Left colon (tissue), 2 donors: ENCODE measurements at places on chromosomes 1 and 21.

DNA sequence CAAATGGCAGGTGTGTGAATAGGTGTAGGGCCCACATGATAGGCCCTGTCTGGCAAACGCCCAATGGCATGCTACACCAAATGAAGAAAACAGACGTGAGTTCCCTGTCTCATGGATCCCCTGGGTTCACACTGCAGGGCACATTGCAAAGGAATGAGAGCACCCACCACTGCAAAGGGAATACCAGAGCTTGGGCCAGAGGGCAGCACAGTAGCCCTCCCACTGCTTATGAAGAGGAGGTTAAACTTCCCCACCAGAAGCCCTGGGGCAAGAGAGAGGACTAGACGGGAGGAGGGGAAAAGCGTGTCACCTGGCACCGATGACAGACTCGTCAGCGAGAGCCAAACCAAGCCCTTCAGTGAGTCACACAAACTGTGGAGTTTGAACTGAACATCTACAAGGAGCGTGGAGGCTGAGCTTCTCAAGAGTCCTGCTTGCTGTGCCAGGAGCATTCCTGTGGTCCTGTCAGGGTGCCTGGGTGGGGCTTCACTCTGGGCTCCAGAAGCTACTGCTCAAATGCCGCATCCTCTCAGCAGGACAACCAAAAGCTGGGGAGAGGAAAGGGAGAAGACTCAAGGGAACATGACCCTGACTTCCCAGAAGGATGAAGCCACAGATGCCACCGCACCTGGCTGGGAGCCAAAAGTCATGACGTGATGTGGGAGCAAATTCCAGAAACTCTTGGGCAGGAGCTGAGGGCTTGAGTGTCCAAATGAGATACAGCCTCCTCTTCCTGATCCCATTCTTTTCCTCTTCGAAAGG lies 61.1 kb downstream of the TOMM20 start:
- DNase-seq, result peak; percentile 82

- DNase-seq, result no peak
Measured at GRCh38 chr1:204728456-204728855, 42.9 kb upstream of the LRRN2 start.

GRCh38 chr21:45578176-45578801 lies 36.0 kb upstream of the SLC19A1 start:
- no peak for DNase-seq

DNA sequence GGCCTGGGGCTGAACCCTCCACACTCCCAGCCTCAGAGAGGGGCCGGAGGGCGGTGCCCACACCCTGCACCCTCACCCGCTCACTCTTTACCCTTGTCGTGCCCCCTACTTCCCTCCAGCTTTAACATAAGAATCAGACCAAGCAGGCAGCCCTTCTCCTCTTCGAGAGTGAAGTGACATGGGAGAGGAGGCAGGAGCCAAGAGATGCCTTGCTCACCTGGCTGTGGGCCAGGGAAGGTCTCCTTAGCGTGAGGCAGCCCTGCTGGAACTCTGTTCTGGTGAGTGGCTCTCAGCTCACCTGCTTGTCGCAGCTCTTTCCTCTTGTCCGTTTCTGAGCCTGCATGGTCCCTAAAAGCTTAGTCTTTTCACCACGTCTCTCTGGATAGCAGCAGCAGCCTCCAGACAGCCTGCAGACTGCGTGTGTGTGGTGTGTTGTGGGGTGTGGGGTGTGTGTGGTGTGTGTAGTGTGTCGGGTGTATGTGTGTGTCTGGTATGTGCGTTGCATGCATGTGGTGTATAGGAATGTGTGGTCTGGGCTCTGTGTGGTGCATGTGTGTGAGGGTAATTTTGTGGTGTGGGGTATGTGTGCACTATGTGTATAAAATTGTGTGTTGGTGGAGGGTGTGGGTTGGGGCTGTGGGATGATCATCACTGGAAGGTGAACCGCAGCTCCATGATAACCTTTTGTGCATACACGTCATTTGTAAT lies 86.7 kb downstream of the CCDC185 start:
- no peak for DNase-seq

DNA sequence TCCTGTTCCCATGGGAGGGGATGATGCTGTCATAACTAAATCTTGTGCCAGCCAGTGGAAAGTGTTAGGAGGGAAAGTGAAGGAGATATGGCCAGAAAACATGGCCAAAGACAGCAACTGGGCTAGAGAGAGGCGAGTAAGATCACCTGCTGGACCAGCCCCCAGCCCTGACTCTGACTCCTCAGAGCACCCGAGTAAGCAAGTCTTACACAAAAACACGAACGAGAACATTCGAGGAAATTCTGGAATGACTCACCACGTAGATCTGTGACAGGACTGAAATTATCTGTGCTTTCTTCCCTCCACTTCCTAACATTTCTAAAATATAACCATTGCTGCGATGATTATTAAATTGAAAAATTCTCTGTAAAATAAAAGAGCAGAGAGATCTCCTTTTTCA lies 9.2 kb downstream of the ZNF496 start:
- DNase-seq, result no peak

DNA sequence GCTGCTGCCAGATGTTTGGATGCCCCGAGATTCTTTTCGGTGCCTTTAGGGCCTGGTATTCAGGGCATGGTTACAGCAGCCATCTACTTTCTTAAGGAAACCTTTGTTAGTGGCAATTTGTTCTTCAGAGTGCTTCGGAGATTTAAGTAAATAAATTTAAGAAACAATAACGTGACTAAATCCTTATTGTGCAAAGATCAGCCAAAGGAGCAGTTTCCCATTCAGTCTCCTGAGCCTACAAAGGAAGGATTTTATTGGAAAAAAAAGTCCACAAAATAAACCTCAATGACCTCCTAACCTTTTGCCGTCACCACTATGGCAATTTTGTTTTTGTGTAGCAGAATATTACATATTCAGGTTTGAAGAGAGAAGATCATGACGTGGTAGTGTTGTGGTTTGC lies 231.1 kb downstream of the PBX1 start:
- DNase-seq, result no peak

DNA sequence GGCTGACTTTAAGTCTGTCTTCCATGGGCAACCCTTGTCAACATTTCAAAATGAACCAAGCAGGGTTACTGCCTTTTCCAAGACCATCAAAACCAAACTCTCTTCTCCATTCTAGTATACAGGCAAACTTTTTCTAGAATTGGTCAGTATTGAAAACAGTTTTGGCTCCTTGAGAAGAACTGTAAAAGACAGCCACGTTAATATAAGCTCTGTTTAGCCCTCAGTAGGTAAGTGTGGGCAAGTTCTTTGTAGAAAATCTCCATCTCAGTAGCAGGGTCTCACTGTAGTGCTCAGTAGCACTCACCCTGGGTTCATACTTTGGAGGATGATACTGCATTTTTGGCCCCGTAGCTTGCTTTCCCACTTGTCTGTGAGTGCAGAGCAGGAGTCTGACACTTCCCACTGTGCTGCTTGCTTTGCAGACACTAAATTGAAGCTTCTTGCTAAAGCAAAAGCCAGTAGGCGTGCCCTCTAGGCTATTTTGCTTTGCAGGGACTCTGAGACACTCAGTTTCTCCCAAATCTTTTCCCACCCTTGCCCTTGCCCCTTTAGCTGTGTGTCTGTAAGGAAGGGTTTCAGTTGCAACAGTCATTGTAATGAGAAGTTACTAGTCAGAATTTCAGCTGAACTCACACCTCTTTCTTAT lies 34.3 kb upstream of the CACYBP start:
- DNase-seq, result peak; percentile 49

DNA sequence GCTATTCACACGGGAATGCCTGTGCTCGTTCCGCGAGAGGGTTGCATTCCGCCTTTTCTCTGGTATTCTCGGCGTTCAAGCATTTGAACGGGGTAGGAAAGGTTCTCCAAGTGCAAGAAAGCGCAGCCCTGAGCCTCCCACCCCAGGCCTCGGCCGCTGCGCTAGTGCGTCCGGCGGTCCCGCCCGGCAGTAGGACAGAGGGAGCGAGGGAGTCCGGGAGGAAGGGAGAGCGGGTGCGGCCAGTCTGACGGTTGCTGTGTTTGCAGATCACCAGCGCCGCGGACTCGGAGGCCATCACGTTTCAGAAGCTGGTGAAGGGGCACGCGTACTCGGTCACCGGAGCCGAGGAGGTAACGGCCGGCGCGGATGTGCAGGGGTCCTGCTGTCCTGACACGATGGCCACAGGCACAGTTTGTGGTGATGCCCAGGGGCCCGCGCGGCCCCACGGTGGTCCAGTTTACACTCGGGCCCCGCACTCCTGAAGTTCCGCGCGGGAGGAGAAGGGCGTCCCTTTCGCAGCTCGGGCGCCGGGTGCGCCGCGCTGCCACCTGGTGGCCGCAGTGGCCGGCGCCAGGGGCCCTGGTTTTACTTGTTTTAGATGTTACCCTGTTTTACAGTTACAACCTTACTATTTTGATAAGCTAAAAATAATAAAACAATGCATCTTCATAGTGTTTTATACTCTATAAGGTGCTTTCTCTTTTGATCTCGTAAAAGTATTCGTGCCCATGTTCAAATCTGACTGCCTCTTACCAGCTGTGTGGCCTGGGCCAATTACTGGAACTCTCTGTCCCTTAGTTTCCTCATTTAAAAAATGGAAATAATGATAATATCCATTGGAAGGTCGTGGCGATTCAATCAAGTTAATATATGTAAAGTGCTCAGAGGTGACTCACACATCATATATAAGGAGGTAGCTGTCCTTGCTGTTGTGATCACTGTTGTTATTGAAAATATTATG lies 36.7 kb downstream of the CAPN2 start:
- peak; percentile 73 for DNase-seq

DNA sequence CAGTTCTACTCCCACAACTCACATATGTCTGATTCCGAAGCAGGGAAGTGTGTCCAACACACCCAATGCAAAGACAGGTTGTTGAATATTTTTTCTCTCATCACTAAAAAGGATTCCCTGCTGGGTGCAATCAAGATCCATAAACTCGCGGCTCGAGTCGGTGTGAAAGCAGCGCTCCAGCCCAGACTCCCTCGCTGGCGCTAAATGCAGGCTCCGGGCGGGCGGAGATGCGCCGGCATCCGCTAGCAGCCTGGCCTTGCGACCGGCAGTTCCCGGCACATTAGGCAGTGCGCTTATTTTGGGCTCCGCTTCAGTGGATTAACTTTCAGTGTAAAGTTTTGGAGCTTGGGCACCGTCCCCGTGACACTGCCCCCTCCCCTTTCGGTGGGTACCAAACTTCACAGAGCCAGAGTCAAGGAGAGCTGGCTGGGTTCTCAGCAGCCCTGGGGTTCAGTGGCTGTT lies 87.7 kb upstream of the POU3F1 start:
- no peak for DNase-seq

- DNase-seq, result peak; percentile 66
Measured at GRCh38 chr1:226634166-226634588, 85.6 kb downstream of the STUM start.

GRCh38 chr1:228101994-228102790 lies 933 bp downstream of the C1orf35 start:
- peak; percentile 68 for DNase-seq

DNA sequence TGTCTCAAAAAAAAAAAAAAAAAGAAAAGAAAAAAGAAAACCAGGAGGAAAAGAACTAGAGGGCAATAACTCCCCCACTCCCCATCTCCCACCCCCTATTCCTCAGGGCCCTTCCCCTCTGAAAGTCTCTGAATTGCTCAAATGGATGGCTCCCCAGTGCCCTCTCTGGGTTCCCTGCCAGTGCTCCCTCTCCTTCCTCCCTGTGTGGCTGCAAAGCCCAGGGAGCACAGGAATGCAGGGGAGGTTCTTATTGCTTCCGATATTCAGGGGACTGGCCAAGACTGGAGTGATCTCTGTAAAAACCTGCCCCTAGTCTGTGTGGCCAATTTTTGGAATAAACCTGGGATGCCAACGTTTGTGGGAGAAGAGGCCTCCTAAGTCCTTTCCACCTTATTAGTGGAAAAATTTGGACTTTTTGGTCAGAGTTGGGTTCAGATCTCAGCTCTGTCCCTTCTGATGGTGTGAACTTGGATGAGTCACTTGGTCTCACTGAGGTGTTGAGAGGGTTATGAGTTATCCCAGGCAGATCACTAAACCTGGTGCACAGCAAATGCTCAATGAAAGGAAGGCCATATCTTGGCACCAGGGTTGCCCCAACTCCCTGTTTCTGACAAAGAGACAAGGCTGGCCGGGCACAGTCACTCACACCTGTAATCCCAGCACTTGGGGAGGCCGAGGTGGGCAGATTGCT lies 13.4 kb upstream of the ARHGEF10L start:
- DNase-seq, result no peak

DNA sequence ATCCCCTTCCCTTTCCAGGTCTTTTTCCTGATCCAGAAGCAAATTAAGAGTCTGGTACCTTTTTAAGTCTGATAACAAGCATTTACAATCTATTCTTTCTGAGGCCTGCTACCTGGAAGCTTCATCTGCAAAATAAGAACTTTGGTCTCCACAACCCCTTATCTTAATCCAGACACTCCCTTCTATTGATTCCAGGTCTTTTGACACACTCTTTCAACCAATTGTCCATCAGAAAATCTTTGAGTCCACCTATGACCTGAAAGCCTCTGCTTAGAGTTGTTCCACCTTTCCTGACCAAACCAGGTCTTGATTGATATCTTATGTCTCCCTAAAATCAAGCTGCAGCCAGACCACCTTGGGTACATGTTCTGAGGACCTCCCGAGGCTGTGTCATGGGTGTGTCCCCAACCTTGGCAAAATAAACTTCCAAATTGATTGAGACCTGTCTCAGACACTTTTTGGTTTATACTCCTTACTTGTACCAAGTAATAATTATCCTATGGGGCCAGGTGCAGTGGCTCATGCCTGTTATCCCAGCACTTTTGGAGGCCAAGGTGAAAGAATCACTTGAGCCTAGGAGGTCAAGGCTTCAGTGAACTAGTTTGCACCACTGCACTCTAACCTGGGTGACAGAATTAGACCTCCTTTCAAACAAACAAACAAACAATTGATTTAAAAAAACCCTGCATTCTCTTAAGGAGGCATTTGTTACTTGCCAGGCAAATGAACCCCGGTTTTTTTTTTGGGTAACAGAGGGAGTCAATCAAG lies 126.1 kb downstream of the MAP3K21 start:
- DNase-seq, result no peak

DNA sequence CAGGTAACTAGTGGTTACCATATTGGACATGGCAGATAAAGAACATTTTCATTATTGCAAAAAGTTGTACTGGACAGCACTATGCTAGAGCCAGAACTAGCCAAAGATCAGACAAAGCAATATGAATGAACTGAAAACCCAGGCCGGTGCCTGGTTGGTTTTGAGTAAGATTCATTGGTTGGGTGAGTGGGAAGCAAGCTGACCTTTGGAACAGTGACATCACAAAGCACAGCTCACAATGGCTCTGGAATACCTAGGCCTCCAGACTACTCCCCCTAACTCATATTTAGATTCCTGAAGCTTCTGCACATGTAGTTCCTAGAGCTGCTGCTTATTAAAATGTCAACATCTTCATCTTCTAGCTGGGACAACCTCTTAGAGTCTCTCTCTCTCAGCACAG lies at the start of gene TMCO2:
TSS of gene TMCO2 (plus strand) at position 283 of the 400 bp plus-strand sequence. CDS start at position 340, 57 bp downstream.
- no peak for DNase-seq

DNA sequence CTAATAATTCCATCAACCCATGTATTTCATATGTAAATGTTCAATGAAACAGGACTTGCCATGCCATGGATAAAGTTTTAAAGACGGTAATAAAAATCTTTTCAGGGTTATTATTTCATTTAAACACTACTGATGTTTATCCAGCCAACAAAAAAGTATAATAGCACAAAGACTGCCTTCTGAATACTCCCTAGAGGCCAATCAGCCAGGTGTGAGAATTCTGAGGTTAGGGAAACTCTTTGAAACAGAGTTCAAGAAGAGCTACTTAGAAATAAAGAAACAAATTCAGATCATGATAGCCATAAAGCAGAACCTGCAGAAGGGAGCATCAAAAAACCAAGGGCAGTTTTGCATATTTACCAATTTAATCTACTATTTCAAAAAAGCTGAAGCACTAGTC lies 48.7 kb downstream of the AKT3 start:
- DNase-seq, result no peak
